ENCODE measurements at places on chromosomes 13 and 19.

DNA sequence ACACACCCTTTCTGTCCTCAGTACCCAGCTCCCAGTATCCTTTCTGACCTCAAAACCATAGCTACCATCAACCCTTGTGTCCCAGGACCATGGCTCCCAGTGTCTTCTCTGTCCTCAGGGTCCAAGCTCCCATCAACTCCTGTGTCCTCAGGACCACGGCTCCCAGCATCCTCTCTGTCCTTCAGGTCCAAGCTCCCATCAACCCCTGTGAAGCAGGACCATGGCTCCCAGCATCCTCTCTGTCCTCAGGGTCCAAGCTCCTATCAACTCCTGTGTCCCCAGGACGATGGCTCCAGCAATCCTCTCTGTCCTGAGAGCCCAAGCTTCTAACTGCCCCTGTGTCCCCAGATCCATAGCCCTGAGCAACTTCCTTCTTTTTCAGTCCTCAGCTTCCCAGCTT lies 1.7 kb upstream of the CADM4 start:
- no peak for DNase-seq

DNA sequence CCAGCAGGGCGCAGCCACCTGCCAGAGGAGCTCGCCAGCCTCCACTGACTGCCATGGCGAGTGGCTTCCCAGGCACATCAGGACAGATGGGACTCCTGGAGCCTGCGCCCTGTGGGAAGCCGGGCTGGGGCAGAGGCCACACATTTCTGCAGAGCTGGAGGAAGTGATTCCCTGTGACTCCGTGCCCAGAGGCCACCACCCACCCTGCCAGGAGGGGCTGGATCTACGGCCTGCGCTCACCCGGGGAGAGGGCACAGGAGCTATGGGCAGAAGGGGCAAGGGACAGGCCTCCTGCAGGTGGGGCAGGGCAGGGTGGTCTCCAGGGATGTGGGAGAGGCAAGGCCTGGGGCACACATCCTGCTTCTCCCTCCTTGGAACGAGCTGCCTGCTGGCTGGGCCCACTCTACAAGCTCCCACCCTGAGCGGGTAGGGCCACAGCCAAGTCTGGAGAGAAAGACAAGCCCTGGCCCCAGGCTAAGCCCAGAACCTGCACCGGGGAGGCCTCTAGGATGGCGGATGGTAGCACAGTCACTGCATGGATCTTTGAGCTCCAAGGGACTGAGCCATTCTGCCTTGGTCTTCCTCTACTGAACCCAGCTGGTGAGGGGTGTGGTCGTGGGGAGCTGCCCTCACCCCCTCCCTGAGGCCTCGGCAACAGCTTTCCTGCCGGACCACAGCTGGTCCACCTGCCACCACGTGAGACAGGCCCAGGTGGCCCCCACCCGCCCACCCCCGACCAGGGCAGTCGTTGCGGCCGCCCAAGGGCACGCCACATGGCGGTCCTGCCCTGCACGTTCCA lies 40.6 kb downstream of the CEBPG start:
- no peak for DNase-seq

DNA sequence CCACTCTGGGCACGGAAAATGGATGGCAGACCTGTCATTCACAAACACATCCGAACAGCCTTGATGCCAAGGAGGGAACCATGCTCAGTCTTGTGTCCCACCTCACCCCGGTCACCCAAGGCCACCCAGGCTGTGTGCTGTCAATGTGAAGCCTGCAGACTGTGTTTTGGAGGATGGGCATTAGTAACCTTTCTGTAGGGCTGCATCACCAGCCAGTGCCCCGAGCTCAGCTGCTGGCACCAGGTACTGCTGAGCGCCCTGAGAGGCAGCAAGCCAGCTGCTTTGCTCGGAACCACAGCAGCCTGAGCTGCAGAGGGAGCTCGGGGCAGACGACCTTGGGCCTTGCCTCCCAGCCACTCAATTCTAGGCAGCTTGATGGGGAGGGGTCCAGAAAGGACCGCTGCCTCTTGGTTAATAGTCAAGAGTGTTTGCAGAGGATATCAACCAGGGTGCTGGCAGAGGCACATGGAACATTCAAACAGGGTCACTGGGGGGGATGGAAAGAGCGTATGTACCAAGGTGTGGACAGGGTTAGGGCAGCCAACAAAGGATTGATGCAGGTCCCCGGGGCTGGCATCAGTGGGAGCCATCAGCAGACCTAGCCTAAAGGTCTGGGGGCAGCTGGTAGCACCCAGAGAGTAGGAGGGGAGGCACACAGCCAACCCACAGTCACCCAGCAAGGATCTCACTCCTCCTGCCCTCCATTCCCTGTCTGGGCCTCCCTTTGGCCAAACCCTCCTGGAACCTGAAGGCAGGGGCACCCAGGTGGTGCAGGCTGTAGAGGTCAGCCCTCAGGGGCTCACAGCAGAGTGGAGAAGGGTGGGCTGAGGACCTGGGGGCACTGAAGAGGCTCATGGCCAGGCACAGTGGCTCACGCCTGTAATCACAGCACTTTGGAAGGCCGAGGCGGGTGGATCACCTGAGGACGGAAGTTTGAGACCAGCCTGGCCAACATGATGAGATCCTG lies 8.1 kb downstream of the VSTM2B start:
- DNase-seq, result no peak

DNA sequence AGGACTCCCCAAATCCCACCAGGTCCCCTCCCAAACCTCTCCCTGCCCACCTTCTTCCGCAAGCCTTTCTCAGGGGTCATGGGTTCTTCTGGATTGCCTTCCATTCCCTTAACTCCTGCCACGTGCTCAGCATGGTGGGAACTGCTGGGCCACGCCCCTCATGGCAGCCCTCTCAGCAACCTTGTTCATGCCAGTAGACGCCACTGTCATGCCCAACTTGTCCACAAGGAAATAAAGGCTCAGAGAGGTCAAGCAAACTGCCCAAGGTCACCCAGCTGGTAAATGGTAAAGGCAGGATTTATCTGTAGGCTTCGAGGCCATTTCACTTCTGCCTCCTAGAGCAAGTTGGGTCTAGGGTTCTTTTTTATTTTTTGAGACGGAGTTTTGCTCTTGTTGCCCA lies 10.9 kb downstream of the PRAM1 start:
- no peak for DNase-seq

DNA sequence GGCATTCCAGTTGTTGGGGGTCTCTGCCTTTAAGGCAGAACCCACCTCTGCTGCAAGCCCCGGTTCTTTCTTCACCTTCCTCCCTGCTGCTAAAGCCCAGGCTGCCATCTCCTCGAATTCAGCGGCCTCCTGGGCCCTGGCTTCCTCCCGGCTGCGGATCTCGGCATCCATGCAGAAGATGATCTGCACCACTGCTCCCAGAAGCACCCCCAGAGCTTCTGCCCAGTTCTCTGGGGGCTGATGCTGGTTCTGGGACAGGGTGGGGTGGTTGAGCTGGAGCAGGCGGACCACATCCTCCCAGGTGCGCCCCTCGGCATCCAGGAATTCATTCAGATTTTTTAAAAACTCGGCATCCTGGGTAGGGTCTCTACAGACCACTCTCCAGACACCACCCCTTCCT lies 987 bp downstream of the PNMA8A start:
- DNase-seq, result no peak

GRCh38 chr13:52600666-52601065 lies 41.6 kb upstream of the HNRNPA1L2 start:
- no peak for DNase-seq

- no peak for DNase-seq
Measured at GRCh38 chr13:39789451-39789850, 134.0 kb downstream of the COG6 start.

DNA sequence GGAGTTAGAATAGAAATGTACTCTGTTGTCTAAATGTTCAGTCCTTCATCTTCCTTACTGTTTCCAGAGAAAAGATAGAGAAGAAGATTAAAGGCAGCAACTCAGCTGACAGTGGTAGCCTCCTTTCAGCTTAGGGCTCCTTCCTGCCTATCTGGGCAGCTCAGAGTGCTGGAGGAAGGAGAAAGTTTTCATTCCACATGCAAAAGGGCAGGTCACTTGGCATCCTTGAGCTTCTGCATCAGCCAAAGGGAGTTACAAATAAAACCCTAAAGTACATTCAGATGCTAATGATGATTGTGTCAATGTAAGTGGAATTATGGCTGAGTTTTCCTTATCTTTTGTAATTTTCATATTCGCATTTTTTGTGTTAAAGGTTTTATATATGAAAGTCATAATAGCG lies 58.9 kb downstream of the ESD start:
- no peak for DNase-seq

- no peak for DNase-seq
Measured at GRCh38 chr13:42548731-42549551, 25.0 kb upstream of the TNFSF11 start.

DNA sequence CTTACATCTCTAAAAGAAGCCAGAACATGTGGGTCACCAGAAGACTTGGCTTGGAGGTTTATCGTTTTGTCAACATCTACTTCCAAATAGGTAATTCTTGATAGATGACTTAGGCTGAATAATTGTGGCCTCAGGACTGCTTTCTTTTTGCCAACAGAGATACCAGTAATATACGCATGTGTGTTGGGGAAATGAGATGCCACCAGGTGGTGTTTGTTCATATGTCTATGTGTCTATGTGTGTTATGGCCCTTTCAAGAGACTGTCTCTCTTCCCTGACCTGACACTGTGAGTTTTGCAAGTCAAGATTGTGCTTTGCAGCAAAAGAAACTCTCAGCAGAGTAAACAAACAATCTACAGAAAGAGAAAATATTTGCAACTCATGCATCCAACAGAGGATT lies 31.6 kb upstream of the METTL21C start:
- DNase-seq, result no peak

DNA sequence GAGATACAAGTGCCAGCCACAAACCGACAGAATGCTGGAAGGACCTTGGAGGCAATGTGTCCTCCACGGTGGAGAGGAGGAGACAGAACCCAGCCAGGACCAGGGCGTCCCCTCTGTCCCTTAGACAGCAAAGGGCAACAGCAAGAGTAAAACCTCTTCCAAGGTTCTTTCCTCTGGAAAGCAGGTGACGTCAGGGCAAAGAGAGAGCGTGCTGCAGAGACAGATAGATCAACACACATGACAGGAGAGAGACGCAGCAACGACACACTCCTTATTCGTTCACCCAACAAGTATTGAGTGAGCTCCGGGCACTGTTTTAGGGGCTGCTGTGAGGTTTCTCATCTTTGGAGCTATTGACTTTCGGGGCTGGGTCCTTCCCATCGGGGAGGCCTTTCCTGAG lies 1.3 kb upstream of the GALP start:
- no peak for DNase-seq

DNA sequence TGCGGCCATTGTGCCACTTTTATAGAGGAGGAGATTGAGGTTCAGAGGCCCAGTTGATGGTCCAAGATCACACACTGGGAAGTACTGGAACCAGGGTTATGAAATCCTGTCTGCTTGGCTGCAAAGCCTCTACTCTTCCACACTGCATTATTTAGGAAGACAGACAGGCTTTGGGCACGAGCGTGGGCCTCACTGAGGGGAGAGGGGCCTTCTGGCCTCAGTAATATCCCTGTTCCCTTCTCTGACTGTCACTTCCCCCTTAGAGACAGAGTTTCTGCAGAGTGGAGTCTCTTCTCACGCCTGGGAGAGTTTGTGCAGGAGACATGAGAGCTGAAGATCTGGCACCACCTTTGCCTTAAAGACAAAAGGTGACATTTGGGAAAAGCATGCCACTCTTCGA lies 49.0 kb upstream of the PNMA8B start:
- DNase-seq, result no peak

GRCh38 chr19:46859637-46860124 lies 1.1 kb upstream of the ARHGAP35 start:
- DNase-seq, result peak; percentile 76

GRCh38 chr13:38702669-38703068 lies 15.8 kb downstream of the FREM2 start:
- no peak for DNase-seq

DNA sequence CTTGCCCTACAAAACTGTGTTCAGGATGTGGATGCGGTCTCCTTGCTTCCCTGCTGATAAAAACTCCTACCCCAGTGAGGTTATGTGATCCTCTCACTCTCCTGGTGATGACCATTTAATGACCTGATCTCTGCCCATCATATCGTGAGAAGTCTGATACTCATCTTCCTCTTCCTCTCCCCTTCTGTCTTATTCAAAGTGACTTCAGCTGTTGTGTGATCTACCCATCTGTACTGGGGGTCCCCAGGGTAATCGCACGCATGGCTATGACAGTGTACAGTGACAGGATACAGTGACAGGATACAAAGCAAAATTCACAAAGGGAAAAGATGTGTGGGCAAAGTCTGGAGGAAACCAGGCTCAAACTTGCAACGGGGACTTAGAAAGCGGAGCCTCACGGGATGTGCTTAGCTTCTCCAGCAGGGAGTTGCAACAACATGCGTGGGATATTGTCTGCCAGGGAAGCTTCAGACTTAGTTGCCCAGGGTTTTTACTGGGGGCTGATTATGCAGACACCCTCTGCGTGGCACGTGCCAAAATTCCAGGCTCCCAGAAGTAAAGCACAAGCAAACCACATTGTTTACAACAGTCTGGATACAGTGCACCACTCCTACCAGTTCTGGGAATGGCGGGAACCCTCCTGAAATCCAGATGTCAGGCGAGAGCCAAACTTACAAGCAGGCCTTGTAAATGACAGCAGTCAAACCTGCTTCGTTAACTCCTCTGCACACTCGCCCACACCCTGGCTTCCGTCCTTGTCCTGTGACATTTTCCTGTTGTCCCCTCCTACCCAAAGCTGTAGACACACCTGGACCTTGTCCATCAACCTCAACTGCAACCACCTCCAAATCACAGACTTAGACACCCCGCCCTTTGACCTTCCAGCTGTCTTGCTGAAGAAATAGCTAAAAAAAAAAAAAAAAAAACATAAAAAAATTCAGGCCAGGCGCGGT lies 18.0 kb upstream of the GARRE1 start:
- peak; percentile 69 for DNase-seq

- no peak for DNase-seq
Measured at GRCh38 chr13:109699628-109700071, 86.7 kb downstream of the IRS2 start.

DNA sequence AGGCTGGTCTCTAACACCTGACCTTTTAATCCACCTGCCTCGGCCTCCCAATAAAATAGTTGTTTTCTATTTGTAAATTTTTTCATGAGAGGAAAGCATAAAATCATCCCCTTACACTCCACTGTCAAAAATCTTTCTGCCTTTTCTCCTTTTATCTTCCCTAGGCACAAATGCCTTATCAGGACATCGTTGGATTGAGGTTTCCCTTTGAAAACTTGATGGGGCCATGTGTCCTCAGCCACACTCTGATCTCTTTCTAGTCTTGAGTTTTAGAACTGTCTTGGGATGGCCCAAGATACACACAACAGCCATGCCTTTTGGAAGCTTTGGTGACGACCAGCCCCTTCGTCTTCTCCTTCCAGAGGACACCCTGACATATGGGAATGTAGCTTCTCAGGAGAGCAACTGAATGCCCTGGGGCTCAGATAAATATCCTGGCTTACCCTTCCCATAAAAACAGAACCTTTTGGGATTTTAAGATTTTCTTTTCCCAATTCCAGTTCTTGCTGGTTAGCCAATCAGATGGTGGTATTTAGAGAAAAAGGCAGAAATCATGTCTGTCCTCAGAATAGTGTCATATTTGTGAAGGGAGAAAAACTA lies 112.4 kb downstream of the ZNF429 start:
- DNase-seq, result no peak

- no peak for DNase-seq
Measured at GRCh38 chr19:4712771-4713170, 10.9 kb downstream of the DPP9 start.

- DNase-seq, result no peak
Measured at GRCh38 chr13:41938918-41939317, 22.0 kb downstream of the VWA8 start.
